M059J (cell line): ENCODE measurements at places on chromosomes 2 and 18. TPM values are rescaled to one million over a fixed set of nuclear protein-coding genes. Genes with fewer than 3 reads are reported as not detected.
A peak's percentile ranks its signal among the peaks of the same experiment; 100 is the strongest.

MXD1 gene
- total RNA-seq: 2.1 and 5.0 TPM in 2 replicates

DNA sequence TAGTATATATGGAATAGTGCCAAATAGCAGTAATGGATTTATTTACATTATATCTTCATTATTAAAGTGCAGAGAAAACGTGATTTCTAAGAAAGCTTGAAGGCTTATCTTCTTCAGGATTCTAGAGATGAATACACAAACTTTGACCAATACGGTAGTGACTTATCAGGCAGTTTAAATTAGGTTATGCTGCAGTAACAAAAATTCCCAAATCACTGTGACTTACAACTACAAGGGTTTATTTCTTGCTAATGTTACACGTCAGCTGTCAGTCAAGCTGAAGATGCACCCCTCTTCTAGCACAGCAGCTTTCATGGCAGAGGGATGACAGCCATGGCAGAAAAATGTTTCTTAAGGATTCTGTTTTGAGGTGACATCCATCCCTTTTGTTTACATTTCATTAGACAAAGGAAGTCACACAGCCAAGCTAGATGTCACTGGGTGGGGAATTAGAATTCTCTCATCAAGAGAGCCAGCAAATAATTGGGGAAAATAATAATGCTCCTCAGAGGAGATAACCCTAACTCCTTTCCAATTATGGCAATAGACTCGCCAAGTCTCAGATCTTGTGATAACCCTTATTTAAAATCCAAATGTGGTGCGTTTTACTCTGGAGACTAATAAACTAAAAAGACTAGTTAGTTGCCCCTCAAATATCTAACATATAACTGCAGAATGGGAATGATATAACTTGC, 268.3 kb upstream of the CYP26B1 start:
- DNase-seq: no peak

DNA sequence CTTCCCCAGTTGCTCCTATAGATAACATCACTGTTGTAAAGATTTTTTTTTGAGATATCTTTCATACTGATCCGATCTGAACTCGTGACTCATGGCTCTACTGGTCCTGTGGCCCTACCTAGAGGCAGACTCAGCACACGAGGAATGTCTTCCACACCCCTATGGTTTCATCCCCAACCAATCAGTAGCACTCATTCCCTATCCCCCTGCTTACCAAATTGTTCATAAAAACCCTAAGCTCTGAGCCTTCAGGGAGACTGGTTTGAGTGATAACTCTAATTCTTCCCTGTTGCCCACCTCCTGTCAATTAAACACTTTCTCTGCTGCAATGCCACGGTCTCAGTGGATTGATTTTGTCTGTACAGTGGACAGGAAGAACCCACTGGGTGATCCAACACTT, 4.2 kb upstream of the SAP130 start:
- DNase-seq: peak; percentile 35

MCFD2 gene
- 199 and 365 TPM in 2 replicates for total RNA-seq

GRCh38 chr18:2912357-2913299, 65.8 kb downstream of the EMILIN2 start:
- no peak for DNase-seq

DNA sequence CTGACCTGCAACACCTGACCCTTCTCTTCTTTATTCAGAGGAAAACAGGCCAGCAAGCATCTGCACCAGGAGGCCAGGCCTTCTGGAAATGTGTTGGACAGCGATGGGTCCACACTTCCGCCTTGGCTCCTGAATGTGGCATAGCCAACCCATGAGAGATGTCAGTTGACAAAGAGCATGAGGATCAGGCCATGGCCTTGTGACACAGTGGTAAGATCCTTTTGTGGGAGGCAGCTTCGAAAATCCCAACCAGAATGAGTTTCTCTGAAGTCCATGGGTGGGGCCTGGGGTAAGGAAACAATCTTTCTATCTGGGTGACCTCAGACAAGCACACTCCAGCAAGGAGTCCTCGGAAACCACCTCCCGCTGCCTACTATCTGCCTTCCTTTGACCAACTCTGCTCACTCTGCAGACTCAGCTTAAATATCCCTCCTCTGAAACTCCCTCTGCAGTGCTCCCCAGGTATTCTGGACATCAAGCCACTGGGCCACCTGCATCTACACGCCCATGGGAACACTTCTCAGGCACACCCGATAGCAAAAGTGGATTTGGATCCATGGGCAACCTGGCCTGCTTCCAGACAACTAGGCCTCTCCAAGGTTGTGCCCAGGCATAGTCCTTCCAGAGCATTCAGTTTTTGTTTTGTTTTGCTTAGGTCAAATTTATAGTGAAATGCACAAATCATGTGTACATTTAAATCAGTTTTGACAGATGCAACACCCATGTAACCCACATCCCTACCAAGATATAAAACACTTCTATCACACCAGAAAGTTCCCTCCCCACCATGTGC, 3.6 kb upstream of the SH2D6 start:
- DNase-seq: no peak

GRCh38 chr2:3762771-3763447, 59.5 kb downstream of the DCDC2C start:
- DNase-seq: no peak

DNA sequence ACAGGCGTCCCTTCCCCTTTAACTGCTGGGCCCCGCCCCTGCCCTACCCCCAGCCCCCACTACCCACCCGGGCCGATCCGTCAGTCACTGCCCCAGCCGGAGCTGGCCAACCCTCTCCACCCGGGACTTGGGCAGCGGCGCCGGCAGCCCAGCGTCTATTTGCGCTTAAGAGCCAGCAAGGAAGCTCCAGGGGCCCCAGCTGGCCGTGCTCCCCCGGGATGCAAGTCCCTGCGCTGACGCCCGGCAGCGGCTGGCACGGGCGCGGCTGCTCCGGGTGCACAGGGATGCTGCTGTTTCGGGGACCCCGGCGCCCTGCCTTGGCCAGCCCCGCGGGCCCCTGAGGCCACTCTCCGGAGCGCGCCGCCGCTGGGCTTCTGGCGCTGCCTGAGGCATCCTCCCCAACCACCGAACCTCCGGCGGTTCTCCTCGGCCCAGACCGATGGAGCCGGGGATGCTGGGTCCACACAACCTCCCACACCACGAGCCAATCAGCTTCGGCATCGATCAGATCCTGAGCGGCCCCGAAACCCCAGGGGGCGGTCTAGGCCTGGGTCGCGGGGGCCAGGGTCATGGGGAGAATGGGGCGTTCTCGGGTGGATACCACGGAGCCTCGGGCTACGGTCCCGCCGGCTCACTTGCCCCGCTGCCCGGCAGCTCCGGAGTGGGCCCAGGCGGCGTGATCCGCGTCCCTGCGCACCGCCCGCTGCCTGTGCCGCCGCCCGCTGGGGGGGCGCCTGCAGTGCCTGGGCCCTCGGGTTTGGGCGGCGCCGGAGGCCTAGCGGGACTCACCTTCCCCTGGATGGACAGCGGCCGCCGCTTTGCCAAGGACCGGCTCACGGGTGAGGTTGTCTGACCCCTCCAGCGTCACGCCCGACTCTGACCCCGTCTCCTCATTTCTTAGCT, at the start of gene TLX2:
TLX2 (plus strand) TSS at position 83 of the 903 bp plus-strand sequence; CDS start at position 440, 357 bp downstream.
- DNase-seq: peak; percentile 34

GRCh38 chr2:37892436-37893114, 32.5 kb upstream of the RMDN2 start:
- peak; percentile 17 for DNase-seq

DNA sequence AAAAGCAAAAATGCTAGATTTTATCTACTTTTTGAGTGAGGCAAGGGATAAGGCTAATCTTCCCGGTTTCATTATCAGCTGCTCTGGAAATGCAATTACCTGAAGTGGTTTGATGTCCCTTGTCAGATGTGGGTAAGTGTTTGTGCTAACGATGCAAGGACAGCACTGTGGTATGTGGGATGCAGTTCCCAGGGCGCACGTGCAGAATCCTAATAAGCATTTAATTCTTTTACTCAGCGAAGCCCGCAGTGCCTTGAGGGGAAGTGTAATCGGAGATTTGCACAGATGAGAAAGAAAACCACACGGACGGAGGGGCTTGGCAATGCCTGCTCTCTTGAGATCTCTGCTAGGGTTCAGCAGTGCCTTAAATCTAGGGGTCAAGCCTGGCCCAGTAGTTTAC, 108.5 kb upstream of the LYPD6 start:
- DNase-seq: peak; percentile 67

GRCh38 chr2:445896-446295, 158.0 kb upstream of the ALKAL2 start:
- no peak for DNase-seq

DNA sequence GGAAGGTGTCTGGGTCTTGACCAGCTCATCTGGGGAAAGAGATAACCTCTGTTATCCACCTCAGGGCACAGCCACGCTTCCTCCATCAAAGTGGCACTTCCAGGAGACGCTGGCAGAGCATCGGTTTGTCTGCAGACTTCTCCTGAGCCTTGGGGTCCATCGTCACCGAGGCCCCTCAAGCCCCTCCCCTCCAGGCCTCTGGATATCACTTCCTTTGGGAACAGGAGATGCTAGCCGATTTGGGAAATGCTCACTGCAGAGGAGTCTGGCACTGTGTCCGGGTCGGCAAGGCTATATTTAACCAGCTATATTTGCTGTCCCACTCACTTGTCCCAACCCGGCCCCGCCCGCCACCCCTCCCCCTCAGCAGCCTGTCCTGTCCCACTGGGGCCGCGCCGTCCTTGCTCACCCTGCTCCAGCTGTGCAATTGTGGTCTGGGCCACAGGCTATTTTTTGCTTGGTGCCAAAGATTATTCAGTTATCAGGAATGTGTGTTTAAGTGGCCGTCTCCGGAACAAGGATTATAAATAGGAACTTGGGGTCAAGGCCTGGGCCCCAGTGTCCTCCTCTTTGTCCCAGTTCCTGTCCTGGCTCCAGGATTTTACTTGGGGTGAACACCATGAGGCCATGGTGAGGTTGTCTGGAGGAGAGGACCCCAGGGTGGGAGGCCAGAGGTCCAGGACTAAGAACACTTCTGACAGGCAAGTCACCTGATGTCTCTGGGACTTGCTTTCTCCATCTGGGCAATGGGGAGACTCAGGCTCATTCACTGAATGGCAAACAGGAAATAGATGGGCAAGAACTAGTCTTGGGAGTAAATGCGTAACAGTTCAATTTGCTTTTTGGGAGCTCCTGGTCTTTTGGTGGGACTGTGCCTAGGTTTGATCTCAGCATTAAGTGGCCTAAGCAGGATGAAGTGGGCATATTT, 263.6 kb downstream of the DYSF start:
- peak; percentile 94 for DNase-seq

ZAP70 gene
- not detected in 2 replicates for total RNA-seq

SLC23A3 gene
- 0.02 TPM in 1 of 2 replicates, not detected in the other for total RNA-seq

GRCh38 chr18:22193466-22193865, 24.1 kb downstream of the GATA6 start:
- DNase-seq: no peak

GRCh38 chr2:70985956-70986355, 7.5 kb downstream of the ANKRD53 start:
- no peak for DNase-seq
